ENCODE measurements at places on chromosomes 11 and 22.

DNA sequence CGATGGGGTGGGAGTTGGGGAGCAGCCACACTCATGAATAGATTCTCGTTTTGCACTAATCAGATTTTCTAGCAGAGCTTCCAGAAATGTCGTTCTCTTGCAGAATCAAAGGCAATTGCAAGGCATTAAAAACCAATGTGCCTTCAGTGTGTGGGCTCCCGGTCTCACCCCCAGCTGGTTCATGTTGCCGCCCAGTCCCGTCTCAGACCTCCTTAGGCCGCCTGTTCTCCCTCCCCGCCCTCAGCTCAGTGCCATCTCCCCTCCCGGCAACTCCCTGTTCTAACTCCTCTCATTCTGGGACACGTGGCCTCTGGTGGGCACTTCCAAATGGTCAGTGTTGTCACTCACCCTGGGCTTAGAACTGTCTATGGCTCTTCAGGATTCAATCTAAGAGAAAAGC is 42.5 kb upstream of the SMIM38 start:
- DNase-seq: no peak

- no peak for DNase-seq
Measured at GRCh38 chr11:25775603-25776002, 556.3 kb upstream of the ANO3 start.

DNA sequence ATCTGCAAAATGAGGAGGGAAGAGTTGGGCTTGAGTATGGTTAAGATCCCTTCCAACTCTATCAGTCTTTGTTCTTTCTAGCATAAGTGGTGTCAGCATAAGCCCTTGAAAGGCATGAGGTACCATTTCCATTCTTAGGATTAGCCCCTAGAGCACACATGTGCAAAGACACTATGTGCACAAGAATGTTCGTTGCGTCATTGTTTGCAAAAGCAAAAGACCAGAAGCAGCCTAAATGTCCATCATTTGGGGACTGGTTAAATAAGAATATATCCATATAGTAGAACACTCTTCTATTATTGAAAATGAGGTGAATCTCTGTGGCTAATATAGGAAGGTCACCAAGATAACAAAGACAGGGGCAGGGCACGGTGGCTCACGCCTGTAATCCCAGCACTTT is 10.0 kb upstream of the KCTD14 start:
- DNase-seq: no peak

DNA sequence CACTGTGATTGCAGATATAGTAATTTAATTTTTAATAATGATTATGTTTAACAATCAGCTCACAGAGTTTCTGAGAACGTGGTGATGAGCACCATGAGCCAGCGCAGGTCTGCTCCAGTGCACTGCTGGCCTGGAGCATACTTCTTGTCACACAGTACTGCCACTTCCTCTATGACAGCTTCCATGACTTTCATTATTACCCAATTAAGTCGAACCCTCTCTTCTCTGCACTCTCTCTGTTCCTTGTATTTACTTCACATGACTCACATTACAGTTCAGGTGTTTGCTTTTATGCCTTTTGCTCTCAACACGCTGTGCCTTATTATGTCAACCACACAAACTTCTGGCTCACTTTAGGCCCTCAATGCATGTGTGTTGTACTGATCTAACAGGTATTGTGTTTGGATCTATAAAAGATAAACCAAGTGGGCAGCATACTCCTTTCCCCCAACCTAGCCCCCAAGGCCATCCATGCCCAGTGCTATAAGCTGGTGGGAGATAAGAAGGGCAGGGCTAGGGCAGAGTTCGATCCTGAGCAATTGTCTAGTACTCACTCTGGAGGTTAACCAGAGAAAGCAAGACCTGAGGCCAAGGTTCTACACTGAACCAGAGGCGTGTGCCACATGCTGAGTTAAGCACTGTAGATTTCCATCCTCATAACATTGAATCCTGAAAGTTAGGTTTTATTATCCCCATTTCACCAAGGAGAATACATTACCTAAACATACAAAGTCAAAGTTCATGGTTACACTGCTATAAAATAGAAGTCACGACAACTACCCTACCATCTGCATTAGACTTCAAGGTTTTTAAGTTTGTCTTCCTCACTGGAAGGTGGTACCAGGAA is 356.5 kb downstream of the INSC start:
- DNase-seq: no peak

DNA sequence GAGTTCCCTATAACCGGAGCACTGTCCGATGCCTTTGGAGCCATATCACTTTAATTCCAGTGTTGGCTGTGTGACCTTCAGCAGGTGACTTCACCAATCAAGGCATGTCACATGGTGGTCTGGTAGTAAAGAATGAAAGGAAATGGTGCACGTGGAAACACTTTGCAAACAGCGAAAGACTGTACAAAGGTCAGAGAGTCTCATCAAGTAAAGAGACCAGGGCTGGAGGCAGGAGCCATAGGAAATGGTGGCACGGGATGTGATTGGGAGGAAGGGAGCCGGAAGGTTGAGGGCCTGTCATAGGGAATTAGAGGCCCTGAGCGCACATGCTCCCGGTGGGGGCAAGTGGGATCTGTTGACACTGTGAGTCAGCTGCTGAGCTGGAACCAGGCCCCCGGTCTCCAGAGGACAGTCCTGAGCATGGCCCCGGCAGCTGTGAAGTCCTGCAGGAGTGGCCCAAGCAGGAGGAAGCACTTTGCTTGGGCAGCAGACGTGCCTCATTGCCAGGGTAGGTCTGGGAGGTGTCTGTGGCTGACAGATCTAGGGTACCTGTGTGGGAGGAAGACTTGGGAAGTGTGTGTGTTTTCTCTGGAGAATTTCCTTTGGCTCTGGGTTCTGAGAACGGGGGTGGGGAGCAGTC is 2.0 kb downstream of the DAGLA start:
- no peak for DNase-seq
